Pancreas (tissue), 10 donors: ENCODE measurements at places on chromosomes 2 and 18. TPM values are rescaled to one million over a fixed set of nuclear protein-coding genes. Genes with fewer than 3 reads are reported as not detected.

DNA sequence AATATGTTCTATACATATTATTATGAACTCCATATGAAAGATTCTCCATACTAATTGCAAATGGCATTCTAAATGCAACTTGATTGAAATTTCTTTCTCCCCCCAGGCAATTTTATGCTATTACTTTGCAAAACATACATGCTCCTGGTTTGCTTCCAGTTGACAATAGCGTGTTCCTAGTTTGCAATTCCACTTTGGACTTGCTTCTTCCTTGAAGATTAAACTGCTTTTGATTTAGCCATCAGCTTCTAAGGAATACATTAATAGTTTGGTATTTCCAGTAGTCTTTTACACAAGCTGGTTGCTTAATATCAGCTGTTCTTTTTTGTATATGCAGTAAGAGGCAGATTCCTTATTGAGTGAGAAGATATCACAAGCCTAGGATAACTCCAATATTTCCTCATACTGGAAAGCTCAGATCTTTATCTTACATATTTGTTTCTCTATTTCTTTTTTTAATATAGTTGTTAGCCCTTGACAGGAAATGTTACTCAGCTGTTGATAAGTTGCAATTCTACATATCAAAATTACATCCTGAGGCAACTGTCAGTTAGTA, 1941.7 kb upstream of the LRRTM1 start:
- H3K4me1 ChIP-seq, result no peaks in the 10 kb centered on the region
- no peak overlapping the region for H3K27ac ChIP-seq
- no peak overlapping the region for H3K4me3 ChIP-seq
- no peaks in the 10 kb centered on the region for H3K27me3 ChIP-seq
- no peak for DNase-seq

DNA sequence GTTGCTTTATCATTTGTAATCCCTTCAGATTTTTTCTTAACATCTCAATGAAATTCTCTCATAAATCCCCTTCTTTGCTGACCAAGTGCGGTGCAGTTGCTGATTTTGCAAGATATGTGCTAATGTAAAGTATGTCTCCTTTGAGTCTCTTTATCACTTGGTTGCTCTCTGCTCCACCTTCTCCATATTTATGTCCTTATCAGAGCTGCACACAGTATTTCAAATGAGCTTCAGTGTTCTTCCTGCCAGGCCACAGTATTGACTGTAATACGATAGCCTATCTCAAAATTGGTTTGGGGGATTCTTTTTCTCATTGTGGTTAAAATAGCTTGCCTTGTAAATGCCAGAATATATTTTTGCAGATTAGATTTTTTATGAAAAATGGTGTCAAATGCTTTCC, 32.2 kb downstream of the MAIP1 start:
- no peaks in the 10 kb centered on the region for H3K4me1 ChIP-seq
- no peak overlapping the region for H3K27ac ChIP-seq
- H3K4me3 ChIP-seq, result no peak overlapping the region

- H3K27ac ChIP-seq, result no peak overlapping the region
- H3K36me3 ChIP-seq, result no peaks in the 10 kb centered on the region
- no peak for DNase-seq
- H3K4me3 ChIP-seq, result no peak overlapping the region
- H3K27me3 ChIP-seq, result no peaks in the 10 kb centered on the region
Observed at GRCh38 chr2:39996653-39997080, 217.6 kb upstream of the THUMPD2 start.

DNA sequence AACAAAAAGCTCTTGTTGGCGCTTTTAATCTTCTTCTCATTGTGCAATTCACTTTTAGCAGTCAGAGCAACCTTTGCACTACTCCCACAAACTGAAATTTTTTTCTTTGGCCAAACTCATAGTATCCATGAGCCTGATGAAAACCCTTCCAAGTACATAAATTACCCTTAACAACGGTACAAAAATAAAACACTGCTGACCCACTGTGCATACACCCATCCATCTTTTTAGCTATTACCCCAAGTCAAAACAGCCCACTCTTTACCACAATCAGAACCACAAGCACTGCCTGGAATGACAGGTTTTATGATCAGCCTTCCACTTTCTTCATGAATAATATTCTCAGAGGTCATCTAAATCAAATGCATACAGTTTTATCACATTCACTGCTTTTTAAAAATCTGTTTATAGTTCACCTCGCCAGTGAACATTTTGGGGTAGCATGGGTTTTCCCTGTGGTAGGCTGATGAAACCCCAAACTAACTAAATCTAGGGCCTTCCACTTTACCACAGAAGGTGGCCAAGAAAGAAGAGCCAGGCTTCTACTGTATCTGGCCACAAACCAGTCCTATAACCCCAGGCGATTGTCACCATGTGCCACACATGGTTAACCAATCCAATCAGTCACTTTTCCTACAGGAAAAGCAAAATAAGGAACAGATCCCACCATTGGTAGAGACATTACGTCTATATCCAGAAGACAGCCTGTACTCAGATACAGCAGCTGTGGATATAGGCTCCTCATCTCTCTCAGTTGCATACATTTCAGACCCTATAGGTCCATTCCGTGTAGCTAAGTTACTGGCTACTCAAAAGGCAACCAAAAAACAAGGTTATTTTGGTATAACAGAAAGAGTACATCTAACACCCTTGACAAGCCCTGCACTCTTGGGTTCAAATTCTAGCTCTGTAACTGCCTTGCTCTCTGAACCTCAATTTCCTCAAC, 171.3 kb downstream of the THADA start:
- no peaks in the 10 kb centered on the region for H3K27me3 ChIP-seq
- peak overlapping the region; percentile 31 for H3K27ac ChIP-seq
- H3K4me1 ChIP-seq, result peaks cover 5% of the 10 kb centered on the region
- no peak for DNase-seq
- H3K36me3 ChIP-seq, result no peaks in the 10 kb centered on the region

GRCh38 chr2:175048275-175048674, 43.1 kb upstream of the CHN1 start:
- no peaks in the 10 kb centered on the region for H3K36me3 ChIP-seq
- H3K27me3 ChIP-seq, result no peaks in the 10 kb centered on the region
- no peak for DNase-seq
- H3K27ac ChIP-seq, result no peak overlapping the region

DNA sequence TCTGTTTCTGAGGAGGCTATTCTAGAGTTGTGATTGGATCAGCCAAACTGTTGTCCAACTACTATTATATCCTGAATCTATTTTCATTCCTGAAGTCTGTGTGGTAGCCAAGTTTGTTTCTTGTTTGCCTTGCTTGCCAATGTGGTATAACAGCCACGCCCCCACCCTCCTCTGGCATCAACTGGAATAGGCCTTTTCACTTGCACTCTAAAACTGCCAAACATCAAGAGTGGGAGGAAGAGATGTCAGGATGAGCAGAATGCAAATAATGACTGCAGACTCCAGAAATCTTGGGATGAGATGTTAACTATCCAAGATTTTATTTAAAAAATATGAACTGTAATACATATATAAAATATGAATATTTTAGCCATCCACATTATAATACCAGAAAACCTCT, 246.1 kb downstream of the NRXN1 start:
- H3K27ac ChIP-seq, result no peak overlapping the region
- no peaks in the 10 kb centered on the region for H3K27me3 ChIP-seq

- H3K27ac ChIP-seq, result no peak overlapping the region
- H3K36me3 ChIP-seq, result peaks cover 17% of the 10 kb centered on the region
- no peak for DNase-seq
- H3K4me1 ChIP-seq, result no peaks in the 10 kb centered on the region
- H3K4me3 ChIP-seq, result no peak overlapping the region
- no peaks in the 10 kb centered on the region for H3K27me3 ChIP-seq
Observed at GRCh38 chr18:12326711-12327460, 18.8 kb downstream of the TUBB6 start.

Gene CYP27A1
- polyA plus RNA-seq, result 9.9 TPM

Gene MAP4K4
- polyA plus RNA-seq, result 9.7 TPM
